ENCODE measurements at places on chromosomes 7 and 10.

GRCh38 chr7:30470771-30471170 is 7.8 kb downstream of the NOD1 start:
- DNase-seq = peak; percentile 46

DNA sequence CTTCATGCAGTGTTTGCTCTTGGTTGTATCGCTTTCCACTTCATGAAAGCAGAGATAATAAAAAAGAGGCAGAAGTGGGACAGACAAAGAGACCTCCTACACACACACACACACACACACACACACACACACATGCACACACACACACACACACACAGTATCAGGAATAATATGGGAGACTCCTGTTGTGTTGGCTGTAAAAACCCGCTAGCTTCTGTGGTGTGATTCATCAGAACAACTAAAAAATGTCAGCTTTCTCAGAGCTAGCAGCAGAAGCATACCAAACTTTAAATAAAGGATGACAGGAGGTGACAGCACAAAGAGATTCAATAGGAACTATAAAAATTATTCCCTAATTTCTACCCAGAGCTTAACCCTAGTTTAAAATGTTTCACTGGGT is 148.2 kb upstream of the LRRTM3 start:
- no peak for DNase-seq

DNA sequence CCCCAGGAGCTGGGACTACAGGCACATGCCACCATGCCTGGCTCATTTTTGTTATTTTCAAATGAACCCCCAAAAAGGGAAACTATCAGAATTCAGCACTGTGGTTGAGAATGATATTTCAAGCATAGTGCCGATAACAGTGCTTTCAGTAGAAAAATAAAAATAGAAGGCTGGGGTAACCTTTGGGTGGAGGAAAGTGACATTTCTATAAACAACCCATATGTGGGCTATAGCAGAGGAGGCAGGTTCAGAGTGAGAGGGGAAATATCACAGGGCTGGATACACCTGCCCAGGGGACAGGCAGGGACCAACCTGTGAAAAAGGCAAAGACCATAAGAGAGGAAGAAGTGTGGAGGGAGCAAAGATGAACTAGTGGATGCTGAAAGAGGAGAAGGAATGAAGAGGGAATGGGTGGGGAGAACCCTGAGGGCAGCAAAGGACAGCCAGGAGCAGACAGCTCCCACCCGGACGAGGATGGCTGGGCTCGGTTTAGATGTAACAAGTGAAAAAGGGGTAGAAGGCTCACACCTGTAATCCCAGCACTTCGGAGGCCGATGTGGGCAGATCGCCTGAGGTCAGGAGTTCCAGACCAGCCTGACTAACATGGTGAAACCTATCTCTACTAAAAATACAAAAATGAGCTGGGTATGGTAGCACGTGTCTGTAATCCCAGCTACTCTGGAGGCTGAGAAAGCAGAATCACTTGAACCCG is 56.5 kb downstream of the MAP3K8 start:
- DNase-seq = no peak

DNA sequence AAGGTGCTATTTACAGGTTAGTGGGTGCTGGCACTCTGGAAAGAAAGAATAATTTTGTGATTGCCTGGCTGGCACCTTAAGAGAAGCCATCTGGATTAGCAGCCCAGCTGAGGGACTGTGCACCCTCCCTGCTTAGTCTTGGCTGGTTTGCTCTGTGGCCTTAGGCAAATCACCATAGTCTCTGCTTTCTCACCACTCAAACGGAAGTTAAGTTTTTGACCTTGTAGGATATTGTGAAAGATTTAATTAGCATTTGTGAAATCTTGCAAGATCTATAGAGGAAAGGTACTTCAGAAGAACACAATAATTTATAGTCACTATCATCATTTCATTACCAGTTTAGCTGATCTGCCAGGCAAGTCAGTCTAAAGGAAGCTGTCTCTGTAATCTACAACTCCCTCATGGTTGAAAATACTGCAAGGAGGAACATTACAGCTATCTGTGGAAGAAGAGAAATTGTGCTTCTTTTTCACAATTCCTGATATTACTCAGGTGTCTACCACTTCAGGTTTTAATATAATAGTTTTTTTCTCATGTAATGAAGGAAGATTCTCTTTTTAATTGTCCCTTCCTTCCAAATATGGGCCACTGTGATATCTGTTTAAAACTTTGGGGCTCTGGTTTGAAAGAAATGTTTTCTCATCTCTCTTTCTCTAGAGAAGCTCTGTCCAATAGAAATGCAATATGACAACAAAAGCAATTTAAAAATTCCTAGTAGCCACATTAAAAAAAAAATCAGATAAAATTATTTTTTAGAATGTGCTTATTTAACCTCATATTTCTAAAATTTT is 219.6 kb downstream of the PTEN start:
- DNase-seq = no peak

DNA sequence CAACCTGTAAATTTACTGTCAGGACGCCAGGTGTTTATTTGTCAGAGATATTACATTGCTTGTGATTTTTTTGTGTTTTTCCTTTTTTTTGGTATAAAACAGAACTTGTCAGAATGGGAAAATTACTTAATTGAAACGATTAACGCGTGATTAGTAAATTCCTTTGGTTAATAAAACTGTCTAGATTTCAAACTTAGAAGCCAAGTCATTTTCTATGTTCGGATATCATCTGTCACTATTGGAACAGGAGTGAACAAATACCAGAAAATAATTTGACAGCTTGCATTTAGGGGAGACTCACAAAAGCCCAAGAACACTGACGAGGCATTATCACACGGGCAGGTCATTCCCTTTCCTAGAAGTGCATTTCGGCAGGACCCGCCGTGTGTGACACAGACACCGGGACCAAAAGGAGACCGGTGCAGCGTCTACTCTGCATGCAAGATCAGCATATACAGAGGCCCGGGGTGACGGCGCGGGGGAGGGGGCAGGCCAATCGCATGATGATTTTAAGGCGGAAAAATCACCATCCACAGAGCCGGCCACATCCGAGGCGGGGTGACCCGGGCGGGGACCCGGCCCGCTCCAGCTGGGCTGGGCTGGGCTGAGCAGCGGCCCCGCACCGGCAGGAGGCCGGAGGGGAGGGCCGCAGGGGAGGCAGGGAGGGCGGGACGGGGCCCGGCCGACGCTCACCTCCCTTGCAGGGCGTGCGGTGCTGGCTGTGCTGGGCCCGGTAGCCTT is 841 bp downstream of the GLUD1 start:
- DNase-seq = no peak

DNA sequence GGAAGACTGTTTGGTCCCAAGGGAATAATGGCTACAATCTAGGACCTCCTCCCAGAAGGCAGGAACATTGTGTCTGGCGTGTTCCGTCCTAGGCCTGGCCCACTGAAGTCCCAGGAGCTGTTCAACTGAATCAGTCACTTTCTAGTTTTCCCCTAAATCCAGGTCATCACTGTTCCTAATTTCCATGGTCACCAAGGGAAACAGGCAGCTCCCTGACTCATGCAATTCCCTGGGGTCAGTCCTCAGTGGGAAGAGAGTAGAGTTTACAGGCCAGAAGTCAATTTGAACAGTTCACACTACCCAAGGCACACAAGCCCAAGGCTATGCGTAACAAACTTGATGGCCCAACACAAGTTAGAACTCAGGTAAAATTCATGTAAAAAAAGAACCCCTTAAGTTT is 44.0 kb downstream of the CREB3L2 start:
- DNase-seq = no peak

- no peak for DNase-seq
Measured at GRCh38 chr7:20447021-20447650, 116.4 kb downstream of the ITGB8 start.

DNA sequence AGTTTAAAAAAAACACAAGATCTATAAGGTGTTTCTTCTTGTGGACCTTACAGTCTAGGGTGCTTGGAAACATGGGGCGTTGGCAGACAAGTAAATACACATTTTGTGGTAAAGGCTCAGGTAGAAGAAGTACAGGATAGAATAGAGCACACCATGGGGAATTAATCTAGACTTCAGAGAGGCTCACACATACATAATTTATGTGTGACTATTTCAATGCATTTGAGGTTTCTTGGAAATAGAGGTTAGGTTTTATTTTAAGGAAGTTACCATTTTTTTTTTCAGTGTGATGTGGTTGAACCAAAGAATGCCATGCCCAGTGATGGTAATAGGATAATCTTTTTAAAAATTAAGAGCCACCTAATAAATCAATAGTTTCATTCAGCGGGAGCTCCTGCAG is 12.8 kb downstream of the CFTR start:
- no peak for DNase-seq

- DNase-seq = no peak
Measured at GRCh38 chr10:7412928-7413282, 2.1 kb upstream of the SFMBT2 start.

- no peak for DNase-seq
Measured at GRCh38 chr7:65749518-65749917, 123.4 kb upstream of the VKORC1L1 start.

- no peak for DNase-seq
Measured at GRCh38 chr7:112505495-112505894, 24.7 kb downstream of the LSMEM1 start.

GRCh38 chr7:145633513-145633912 is 483.1 kb upstream of the CNTNAP2 start:
- DNase-seq = no peak

DNA sequence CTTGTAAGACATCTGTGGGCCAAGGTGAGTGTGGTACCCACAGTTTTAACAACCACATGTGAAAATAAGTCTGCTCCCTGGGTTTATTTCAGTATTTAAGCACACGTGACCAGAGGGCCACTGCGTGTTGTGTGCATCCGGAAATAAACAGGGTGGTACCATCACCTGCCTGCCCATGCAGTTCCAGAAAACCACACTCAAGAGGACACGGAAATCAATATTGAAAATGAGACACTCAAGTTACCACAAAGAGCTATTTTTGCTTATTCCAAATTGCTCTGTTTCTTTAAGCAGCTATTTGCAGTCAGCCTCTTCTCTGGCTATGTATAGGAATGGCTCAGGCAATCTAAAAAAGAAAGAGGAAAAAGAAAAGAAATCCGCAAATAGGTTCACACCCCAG is 71.8 kb upstream of the LOXL4 start:
- no peak for DNase-seq

DNA sequence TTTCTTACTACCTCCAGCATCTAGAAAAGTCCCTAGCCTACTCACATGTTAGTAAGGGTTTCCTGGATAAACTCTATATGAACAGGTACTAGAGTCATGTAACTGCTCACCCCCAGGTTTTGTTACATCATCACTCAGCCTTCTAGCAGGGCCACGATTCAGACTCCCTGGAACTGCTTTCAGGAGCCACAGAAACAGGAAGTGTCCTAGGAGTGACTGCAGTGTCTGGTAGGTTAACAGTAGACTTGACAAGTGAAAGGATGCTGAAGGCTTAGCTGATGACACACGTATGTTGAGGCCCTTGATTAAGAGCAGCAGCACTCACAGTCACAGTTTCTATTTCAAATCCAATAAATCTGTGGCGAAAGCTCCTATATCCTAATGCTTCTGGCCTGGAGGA is 101.2 kb downstream of the DNMBP start:
- no peak for DNase-seq

- no peak for DNase-seq
Measured at GRCh38 chr10:47040681-47041080, 129.5 kb downstream of the PTPN20 start.

GRCh38 chr10:98536551-98536950 is 89.8 kb upstream of the HPS1 start:
- no peak for DNase-seq

GRCh38 chr10:77034240-77034639 is 603.4 kb downstream of the KCNMA1 start:
- DNase-seq = no peak

DNA sequence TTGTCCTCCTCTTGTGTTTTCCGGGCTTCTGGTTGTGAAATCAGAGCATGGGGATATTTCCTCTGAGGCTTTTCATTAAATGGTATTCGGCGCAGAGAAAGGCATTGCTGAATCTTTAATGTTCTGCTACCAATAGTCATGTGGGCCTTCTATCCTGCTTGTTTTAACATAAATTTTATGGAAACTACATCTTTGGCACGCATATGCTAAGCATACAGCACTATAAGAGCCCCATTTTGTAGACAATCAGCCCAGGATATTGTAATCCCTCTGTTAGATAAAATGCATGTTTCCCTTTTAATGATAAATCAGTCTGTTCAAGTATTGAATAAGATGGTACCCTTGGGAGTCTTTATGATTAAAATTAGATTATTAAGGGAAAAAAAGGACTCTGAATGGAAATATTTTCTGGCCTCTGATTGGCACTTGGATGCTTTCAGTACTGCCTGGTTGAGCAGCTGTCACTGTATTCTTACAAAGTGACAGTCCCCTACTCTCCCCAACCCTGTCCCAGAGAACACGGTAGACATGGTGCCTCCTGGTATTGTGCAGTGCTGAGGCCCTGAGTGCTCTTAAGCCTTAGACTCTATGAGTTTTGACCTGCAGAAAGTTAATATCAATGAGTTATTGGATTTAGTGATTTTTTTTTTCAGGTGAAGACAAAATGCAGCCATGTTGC is 256.3 kb downstream of the POU6F2 start:
- no peak for DNase-seq

GRCh38 chr10:111392910-111393309 is 316.1 kb downstream of the ADRA2A start:
- no peak for DNase-seq

- DNase-seq = no peak
Measured at GRCh38 chr10:6494936-6495592, 85.0 kb downstream of the PRKCQ start.

- no peak for DNase-seq
Measured at GRCh38 chr10:7493996-7494395, 83.2 kb upstream of the SFMBT2 start.

GRCh38 chr7:8491544-8492489 is 58.4 kb downstream of the NXPH1 start:
- no peak for DNase-seq

DNA sequence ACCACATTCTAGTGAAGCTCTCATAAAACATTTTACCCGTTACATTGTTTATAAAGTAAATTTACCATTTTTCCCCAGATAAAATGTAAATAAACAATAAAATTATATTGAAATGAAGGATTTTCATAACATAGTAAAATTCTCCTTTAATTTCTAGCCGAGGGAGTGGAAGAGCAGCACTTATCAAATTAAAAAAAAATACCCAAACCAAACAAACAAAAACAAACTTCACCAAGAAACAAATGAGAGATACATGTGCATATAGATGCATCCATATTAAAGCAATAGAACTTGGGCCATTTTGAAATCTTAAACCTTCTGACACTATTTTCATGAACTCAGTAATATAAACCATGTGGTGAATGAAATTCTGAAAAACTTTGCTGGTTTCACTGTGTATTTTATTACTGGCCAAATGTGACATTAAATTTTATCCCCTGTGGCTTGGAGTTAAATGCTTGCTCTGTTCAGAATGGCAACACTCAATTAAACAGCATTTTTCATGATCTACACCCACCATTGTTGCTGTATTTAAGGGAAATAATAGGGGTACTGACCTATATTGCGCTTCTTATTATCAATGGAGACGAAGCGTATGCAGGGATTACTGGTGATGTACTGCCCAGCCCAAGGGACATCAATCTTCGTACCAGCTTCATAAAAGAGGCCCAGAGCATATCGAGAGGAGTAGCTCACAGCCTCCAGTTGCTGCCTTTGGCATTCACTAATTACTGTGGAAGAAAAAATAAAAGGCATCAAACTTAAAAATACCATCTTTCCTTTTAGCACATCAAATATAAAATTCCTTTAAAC is 220.9 kb downstream of the RNLS start:
- no peak for DNase-seq

Measured in NCI-H187 (cell line).